ENCODE measurements at places on chromosomes 7 and 10.

DNA sequence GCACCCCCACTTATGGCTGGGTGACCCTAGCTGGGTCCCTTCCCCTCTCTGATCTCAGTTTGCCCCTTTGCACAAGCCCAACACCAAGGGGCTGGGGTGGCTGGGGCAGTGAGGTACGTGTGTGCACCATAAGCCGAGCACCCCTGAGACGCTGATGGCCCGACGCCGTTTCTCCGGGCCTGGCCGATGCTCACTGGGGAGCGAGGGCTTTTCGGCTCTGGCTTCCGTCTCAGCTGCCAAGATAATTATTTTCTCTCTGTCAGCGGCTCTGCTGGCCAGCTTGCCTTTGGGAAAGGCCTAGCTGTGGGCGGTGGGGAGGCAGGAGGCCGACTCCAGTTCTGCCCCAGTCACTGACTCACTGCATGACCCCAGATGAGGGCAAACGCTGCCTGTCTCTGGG is 91.0 kb downstream of the ZMIZ1 start:
- DNase-seq: no peak

DNA sequence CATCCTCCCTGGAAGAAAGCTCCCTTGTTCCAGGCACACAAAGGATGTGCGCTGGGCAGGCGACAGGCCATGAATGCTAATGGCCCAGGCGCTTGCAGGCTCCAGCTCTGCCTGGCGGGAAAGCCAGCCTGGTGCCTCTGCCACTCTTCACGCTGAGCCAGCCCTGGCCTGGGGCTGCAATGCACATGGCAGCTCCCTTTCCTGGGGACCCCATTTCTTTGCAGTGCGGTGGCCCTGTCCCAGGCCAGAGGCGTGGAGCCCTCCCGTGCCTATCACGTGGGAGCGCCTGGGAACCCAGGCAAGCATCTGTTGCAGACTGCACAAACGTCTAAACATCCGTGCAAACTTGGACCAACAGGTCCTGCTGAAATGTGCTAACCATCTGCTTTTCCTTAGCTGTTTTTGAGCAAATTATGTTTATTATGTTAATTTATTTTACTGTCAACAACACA is 152.1 kb upstream of the LYZL2 start:
- DNase-seq: no peak

- DNase-seq: no peak
Observed at GRCh38 chr7:4169455-4169854, 512.6 kb upstream of the FOXK1 start.

DNA sequence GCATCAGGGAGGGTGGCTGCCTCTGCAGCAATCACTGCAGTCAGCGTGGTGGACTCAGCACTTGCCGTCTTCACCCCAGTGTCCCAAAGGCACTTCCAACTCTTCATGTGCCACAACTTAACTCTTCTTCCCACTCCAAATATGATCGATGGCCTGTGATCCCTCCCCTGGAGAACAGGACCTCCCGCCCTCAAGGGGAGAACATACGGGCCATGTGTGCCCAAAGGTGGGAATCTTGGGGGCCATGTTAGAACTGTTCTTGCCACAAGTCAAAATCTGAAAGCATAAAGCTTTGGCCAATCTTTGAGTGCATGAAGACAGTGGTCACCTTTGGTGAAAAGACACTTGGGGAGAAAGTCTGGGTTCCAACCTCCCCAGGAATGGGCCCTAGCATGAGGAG is 368.5 kb upstream of the MGMT start:
- DNase-seq: no peak

DNA sequence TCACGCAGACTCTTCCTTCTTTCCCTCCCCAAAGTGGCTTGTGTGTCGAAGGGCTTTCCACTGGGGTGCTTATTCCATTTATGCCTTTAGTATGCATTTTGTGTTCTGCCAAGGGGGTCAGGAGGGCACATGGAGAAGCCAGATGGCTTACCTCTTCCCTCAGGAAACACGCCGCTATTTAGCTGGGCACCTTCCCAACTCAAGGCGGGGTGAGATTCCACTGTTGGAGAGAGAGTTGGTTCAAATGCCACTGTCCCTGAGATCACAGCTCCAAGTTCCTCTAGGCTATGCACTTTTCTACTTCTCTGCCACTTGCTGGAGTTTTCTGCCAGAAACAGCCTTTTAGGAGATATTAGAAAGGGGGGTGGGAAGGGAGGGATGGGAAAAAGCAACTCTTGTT is 1091.8 kb downstream of the LRMDA start:
- no peak for DNase-seq

GRCh38 chr7:149003018-149003417 is 25.3 kb downstream of the PDIA4 start:
- no peak for DNase-seq

GRCh38 chr10:127762925-127763324 is 25.9 kb downstream of the FOXI2 start:
- DNase-seq: no peak

GRCh38 chr7:100053215-100053614 is 3.6 kb downstream of the ZSCAN21 start:
- no peak for DNase-seq

- no peak for DNase-seq
Observed at GRCh38 chr7:41003611-41003940, 699.3 kb downstream of the INHBA start.

DNA sequence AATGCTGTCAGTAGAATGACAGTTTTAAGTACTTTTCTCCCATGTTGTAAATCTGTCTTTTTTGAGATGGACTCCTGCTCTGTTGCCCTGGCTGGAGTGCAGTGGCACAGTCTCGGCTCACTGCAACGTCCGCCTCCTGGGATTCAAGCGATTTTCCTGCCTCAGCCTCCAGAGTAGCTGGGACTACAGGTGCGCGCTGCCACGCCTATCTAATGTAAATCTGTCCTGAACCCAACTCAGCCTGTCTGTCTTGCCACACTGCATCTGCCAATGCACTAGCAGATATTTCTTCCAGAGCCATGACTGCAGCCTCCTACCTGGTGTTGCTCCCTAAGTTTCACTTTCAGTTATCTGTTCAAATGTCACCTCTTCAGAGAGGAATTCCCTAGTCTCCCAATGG is 264.1 kb downstream of the PHF14 start:
- DNase-seq: no peak

- no peak for DNase-seq
Observed at GRCh38 chr10:51789903-51790302, 90.5 kb upstream of the CSTF2T start.

All from stimulated activated naive CD4-positive, alpha-beta T cell treated with Interleukin-2 at 50 U/mL for 16 hours (primary cell).